ENCODE measurements at places on chromosomes 4 and X.

- DNase-seq: no peak
These were observed 474.4 kb upstream of the MAGEB18 start for GRCh38 chrX:25663701-25664100.

DNA sequence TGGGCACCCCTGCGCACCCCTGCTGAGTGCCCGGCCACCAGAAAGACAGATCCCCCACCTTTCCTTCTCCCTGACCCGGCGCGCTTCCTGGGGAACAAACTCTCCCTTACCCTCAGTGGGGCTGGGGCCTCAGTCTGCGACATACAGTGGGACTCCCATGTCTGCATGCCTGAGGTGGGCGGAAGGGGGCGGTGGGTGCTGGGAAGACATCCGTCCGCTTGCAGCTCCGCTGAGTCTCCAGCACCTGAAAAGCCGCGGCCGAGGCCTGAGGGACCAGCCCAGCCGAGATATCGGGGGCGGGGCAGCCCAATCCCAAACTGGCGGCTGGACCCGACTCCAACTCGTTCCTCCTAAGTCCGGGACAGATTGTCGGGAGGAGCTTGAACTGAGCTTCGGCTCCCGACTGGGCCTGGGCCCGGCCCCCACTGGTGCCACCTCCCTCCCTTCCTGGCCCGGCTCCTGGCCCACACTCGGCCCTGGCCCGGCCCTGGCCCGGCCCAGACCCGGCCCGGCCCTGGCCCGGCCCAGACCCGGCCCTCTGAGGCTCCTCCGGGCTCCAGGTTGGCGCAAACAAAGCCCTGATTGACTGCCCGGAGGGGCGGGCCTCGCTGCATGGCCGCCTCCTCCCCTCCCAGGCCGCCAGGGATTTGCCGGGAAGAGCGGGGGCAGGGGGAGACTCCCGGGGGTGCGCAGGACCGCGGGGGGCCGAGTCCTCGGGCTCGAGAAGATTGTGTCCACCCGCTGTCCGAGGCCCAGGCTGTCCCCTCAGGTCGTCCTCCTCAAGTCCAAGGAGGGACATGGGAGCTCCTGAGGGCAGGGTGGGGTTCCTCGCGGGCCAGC is 877 bp upstream of the SLC16A2 start:
- DNase-seq: peak; percentile 48

GRCh38 chrX:26219351-26219750 is 3.4 kb downstream of the MAGEB5 start:
- no peak for DNase-seq

DNA sequence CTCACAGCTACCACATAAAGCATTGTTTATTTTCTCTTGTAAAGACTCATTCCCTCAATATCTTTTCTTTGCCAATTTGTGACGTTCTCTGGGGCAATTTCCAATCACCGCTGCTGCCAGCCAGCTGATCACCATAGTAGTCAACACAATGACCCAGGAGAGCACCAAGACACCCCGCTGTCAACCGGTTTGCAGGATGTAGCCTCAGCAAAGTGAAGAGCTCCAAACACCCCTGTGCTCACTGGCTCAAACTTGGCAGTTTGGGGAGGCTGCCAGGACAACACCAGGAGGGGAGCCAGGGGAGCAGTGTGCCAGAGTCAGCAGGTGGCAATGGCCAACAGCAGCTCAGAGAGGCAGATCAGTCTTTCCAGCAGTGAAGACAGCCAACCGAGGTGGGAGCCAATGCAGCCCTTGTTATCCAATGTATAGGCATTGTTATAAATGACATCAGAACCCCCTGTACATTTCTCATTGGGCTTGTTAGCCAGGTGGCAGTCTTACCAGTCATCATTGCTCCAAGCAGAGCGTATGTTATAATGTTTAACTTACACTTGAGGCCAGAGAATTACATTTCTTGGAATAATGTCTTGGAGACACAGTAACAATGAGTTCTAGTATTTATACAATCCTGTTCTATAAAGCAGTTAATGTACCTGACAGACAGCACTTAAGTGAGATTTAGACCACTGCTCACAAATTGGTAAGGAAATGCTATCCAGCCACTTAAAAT is 274.9 kb upstream of the GK2 start:
- no peak for DNase-seq

DNA sequence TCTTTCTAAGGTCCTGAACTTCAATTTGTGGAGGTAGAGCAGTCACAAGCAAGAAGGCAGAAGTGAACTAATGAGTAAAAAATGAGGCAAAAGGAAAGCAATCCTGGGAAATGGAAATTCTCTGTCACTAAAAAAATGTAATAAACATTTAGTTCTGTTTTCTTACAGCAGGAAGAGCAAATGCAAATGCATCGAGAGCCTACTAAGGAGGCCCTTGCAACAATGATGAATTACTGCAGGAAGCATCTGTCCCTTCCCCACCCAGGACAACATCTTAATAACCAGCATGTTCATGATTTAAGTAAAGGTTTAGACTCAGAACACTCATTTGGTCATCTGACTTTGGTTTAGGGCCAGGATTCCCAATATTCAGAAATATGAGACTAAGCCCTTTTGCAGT is 341.4 kb upstream of the NOCT start:
- DNase-seq: no peak

- no peak for DNase-seq
These were observed 685 bp downstream of the COMMD8 start for GRCh38 chr4:47462799-47463234.

DNA sequence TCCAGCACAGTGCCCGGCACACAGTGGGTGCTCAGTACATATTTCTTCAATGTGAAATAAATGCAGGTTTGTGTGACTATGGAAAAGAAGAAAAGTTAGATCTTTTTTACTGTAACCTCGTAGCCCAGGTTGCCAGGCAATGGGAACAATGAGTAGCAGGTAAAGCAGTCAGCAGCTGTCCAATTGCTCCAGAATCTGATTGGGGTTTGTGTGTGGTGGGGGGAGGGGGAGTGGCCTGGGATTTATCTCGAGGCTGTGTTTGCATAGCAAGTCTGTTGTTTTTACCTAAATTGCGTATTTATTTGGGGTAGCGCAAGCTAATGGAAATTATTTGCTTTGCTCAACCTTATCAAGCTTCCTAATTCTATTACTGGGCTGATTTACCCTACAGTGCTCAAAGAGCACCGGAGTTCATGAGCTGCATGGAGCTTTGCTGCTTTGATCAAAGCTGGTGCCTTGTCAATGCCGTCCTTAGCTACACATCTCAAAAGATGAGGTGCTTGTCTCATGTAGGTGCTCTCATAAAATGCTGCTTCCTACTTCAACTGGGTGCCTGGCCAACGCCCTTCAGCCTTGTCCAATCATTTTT is 145.0 kb upstream of the DGKK start:
- DNase-seq: no peak

DNA sequence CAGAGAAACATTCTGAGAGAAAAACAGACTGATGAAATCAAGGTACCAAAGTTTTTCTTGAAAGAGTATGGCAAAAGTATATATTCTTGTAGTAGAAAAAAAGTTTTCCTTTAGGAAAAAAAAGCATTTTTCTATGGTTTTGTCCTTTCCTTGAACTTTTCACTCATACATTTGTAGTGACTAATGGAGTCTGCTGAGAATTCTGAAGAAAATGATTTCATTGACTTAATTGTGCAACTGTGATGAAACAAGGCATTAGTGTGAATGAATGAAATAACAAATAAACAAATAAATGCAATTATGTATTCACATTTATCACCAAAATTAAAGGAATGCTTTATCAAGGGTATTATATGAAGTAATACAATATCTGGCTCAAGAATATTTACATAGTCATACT is 5.7 kb downstream of the CSN1S1 start:
- no peak for DNase-seq

DNA sequence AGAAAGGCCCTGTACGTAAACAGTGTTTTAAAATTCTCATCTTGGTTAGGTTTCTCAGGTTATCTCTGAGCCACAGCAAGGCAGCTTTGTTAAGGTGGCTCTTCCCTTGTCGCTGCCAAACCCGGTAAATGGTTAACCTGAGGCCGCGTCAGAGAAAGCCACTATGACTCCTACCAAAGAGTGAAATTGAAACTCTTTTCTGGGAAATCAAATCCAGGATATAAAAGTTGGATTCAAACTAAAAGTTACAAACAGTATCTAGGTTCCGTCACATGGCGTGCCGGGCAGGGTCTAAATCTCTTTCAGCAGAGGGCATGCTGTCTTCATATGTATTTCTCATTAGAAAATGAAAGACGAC is 433 bp downstream of the MMAA start:
- DNase-seq: peak; percentile 90

DNA sequence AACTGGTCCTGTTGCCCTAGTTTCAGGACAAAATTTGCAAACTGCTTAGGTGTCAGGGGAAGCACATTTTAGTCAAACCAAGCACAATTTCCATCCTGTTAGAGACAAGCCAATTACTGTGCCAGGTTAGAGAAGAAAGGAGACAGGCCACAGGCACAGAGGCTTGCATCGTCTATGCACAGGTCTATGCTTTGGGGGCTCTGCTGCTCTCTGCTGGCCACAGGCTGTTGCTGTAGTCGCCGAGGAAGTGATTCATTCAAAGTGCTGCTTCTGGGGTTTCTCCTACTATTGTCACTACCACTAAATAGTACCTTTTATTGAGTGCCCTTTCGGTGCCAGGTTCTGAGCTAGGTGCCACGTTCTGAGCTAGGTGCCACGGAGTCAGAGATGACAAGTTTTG is 45.5 kb downstream of the VGLL1 start:
- DNase-seq: peak; percentile 67

GRCh38 chr4:137509855-137510282 is 22.4 kb downstream of the PCDH18 start:
- DNase-seq: no peak

GRCh38 chr4:184355111-184355604 is 119.2 kb downstream of the IRF2 start:
- DNase-seq: peak; percentile 98

GRCh38 chr4:178081896-178082295 is 639.7 kb upstream of the AGA start:
- DNase-seq: no peak

DNA sequence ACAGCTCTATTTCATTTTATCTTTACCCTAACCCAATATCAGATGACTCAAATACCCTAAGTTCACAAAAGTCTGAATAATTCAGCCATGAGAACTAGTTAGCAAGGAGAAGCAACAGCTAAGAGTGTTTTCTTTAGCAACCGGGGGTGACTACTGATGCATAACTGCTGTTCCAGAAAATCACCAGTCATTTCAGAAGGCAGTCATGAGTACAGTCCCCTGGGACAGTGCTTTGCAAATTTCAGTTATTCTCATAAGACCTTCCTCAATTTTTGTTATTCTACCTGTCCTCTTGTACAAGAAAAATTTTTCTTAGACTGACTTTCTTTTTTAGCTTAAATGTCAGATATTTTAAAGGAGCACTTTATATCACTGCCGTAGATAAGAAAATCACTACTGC is 16.4 kb downstream of the BANK1 start:
- DNase-seq: peak; percentile 46

Data from common myeloid progenitor, CD34-positive (primary cell).